ENCODE measurements at places on chromosomes 1 and 21.
A peak's percentile ranks its signal among the peaks of the same experiment; 100 is the strongest.

DNA sequence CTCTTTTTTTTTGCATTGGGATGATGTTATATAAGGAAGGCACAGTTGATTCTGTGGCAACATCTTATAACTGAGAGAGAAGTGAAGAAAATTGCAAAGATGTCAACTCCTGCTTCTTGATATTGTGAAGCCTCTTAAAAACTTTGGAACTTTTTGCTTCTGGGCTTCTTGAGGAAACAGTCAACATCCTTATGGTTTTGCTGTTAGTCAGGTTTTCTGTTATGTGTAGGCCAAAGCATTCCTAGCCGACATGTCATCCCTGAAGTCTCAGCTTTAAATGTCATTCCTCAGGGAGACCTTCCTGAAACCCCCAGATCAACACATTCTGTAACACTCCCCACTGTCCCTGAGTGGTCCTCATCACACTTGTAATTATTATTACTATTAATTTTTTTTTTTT is 12.6 kb downstream of the FALEC start:
- no peak for DNase-seq

DNA sequence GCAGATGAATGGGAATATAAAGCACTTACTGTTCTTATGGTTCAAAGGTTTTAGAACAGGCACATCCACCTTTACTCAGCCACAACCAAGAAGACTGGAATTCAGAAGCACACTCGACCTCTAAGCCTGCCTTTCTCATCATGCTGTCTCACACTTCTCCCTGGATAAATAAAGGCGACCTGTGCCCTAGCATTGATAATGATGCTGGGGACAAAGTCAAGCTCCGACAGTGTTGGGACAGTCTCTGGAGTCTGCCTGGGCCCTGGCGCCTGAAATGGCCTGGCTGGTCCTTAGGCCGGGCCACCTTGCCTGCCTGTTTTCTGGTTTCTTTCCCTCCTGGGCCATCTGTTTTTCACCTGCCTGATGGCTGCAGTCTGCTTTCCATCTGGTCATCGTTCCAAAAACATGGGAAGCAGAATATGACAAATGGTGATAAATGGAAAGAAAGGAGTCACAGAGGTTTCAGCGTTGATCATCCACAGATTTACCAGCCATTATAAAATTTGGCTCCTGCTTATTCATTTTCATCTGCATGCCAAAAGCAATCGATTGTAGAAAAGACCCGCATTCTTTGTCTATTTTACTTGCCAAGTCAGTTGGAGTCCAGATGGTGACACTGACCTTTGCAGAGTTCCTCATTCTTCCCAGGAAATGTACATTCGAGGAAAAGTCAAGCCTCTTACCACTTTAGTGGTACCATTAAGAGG is 91.2 kb upstream of the KCNJ15 start:
- no peak for DNase-seq

DNA sequence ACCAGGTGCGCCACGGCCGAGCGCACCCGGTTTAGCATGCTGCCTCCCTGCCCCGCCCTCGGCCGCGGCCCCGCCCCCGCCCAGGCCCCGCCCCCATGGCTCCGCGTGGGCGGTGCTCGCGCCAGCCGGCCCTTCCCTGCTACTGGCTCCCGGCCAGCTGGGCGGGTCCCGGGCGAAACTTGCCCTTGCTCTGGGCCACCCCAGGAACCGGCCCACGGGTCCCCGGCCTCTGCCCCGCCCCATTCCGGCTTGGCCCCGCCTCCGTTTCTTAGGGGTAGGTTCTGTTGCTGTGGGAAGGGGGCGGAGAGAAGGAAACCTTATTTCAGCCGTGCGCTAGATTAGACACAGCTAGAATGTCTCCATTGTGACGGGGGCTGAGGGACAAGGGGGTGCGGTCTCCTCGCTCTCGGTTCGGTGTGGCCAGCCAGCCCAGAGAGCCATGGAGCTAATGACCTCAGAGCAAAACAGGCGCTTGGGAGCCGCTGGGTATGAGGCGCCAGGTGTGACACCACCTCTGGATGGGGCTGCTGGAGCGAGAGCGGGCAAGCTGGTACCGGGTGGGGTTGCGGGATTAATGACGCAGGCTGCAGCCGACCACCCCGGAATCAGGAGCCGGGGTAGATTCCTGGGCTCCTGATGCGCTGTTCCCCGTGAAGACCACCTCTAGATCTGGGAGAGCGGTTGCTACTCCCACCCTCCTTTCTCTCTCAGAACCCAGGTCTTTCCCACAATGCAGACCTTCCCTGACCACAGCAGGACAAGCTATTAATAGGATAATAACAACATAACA is at the start of gene PPM1J:
Gene PPM1J (minus strand): TSS at position 69 of the 790 bp plus-strand sequence. CDS start 31 bp downstream, at position 38.
- peak; percentile 97 for DNase-seq

GRCh38 chr1:90486996-90487395 is 230.1 kb downstream of the BARHL2 start:
- no peak for DNase-seq

GRCh38 chr1:219801156-219801820 is 127.1 kb downstream of the SLC30A10 start:
- DNase-seq = no peak

DNA sequence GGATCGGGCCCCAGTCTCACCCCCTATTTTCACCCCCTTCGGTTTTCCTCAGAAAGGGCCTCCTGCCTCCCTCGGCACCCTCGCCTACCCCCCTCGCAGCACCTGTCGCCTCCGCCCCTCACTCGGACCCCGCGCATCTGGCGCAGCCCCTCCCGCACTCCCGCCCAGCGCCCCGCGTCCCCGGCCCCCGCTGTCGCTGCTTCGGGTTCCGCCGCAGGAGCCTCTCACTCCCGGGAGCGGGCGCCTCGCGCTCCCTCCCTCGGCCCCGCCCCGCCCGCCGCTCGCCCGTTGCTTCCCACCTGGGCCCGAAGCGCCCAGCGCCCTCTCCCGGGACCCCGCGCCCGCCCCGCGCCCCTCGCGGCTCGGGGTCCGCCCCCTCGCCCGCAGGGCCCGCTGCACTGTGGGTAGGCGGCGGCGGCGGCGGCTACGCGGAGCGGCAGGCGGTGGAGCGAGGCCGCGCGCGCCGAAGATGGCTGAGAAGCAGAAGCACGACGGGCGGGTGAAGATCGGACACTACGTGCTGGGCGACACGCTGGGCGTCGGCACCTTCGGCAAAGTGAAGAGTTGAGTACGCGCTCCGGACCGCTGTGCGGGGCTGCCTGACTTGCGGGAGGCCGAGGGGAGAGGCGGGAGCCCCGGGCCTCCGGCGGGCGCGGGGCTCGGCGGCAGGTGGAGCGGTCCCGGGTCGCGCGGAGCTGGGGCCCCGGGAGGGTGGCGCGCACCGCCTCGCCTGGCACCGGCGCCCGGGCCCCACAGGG is at the start of gene PRKAA2:
Gene PRKAA2 (plus strand): TSS at position 396 of the 758 bp plus-strand sequence. CDS start 74 bp downstream, at position 470.
- no peak for DNase-seq

DNA sequence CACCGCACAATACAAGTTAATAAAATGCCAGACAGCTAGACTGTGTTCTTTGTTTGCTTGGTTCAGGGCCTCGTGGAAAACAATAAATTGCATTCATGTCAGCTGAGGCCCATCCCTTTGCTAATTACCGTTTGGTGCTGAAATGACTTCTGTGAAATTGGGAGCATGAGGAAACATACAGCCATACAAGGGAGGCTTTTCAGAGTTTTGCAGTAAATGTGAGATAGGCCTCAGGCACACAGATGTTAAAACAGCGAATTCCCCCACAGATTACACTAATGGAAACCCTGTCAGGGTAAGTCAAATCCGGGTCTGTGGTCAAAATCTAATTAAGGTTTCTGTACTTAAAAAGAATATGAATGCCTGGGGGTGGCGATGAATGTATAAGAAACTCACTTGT is 173.5 kb upstream of the LMO4 start:
- DNase-seq = no peak

- DNase-seq = no peak
Observed at GRCh38 chr1:151277249-151277648, 4.8 kb upstream of the ZNF687 start.

GRCh38 chr1:68221001-68221979 is 11.0 kb downstream of the WLS start:
- DNase-seq = no peak

GRCh38 chr1:45573231-45573804 is 10.5 kb upstream of the NASP start:
- DNase-seq = no peak

- no peak for DNase-seq
Observed at GRCh38 chr1:8674912-8675311, 142.5 kb downstream of the RERE start.

DNA sequence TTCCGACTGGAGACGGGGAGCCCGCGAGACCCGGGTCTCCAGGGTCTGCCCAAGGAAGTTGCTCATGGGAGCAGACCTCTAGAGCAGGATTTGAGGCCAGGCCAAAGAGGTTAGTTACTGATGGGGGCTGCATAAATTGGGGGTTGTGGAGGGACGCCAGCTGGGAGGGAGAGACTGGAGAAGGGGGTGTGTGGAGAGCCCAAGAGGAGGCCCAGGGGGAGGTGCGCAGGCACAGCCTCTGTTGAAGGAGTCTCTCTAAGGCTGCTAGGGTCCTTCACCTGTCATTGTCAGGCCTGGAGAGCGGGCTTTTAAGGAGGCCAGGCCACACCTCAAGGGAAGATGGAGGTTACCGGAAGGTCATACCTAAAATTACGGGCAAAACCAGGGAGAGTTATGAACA is 363 bp downstream of the PLA2G5 start:
- DNase-seq = no peak

DNA sequence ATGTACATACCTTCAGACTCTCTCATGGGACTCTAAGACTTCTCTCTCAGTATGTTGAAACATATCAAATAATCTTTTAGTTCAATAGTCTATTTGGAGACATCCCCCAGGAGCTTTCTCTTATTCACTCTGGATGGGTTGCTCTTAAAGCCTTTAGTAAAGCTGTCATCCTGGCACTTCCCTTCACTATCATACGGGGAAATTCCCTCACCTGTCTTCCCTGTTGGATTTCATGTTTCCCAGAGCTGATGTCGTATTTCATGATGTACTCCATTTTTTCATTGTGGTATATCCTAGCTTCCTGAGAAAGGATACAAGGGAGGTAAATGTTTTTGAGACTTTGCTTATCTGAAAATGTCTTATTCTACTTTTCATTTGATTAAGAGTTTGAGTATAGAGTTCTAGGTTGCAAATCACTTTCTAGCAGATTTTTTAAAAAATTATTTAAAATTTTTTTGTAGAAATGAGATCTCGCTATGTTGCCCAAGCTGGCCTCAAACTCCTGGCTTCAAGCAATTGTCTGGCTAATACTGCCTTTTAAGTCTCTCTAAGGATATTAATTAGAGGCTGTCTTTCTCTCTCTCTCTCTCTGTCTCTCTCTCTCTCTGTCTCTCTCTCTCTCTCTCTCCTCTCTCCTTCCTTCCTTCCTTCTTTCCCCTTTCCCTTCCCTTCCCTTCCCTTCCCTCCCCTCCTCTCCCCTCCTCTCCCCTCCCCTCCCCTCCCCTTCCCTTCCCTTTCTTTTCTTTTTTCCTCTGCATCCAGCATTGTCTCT is 17.0 kb upstream of the MACF1 start:
- DNase-seq = no peak

DNA sequence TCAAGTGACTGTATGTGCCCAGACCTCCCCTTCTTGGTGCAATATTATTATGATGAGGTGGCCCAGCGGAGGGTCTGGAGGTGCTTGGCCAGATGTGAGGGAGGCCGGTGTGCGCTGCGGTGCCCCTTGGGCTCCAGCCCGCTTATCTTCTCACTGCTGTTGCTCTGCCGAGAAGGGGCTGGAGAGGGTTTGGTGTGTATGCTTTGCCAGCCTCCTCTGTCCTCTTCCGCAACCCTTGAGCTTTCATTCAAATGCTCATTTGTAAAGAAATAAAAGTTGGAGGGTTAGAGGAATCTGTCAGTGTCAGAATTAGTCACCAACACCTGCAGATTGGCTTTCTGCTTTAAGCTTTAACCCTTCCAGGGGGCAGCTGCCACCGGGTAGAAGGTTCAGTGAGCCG is 19.7 kb downstream of the RNF220 start:
- no peak for DNase-seq

- no peak for DNase-seq
Observed at GRCh38 chr1:202958544-202959275, 598 bp upstream of the ADIPOR1 start.

DNA sequence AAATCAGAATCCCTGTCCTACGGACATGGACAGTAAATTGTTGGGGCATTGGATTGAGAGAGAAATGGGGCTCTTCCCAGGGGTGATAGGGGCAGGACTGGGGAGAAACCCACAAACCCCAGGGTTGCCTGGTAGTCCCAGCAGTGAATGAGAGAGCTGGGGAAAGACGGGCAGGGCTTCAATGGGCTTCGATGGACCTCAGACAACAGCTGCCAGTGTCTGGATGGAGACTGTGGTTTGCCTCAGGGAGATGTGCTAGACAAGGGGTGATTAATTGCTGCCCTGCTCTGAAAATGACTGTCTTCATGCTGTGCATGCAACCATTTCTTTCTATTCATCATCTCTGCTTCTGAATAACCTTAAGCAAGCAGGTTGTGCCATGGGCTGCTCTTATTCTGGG is 7.4 kb downstream of the GPR25 start:
- no peak for DNase-seq

DNA sequence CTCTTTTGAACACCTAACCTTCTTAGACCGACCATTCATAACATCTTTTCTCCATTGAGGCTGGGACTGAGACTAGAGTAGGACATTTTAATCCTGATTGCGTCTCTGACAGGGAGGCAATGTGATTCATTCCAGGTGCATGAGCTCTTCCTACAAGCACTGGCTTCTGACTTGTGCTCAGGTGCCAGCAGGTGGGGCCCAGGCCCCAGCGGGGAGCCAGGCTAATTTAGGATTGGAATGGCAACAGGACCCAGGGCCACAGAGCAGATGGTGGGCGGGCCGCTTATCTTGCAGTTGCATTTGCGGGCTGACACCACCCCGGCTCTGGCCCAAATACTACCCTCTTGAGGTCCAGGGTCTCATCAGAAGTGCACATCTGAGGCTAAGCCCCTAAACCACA is 4.1 kb downstream of the GPA33 start:
- no peak for DNase-seq

GRCh38 chr1:169894424-169895145 is 889 bp upstream of the SCYL3 start:
- no peak for DNase-seq

- no peak for DNase-seq
Observed at GRCh38 chr1:218553197-218553596, 208.1 kb downstream of the TGFB2 start.

GRCh38 chr1:35768350-35769187 is 1.2 kb downstream of the CLSPN start:
- DNase-seq = no peak

DNA sequence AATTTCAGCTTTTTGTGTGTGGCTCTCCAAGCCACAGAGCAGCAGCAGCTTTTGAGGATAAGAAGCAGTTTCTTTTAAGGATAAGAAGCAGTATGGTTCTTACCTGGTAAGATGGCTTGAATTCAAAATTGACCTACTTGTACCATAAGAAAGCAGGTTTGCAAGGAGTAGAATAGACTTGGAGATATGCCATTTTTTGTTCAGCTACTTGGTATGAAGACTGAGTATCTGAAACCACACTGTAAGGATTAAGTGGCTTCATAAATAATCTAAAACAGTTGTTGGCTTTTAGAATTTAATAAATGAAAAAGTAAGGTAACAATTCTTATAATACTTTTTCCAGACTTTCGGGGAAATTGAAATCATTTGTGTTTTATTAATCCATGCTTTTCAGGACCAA is 74.2 kb downstream of the ATF6 start:
- no peak for DNase-seq

- DNase-seq = no peak
Observed at GRCh38 chr1:107776900-107777663, 187.9 kb downstream of the VAV3 start.

- no peak for DNase-seq
Observed at GRCh38 chr21:32094804-32095203, 184.0 kb downstream of the MIS18A start.

Data from activated gamma-delta T cell treated with Interleukin-2 at 50 U/mL for 16 hours (primary cell).